Kidney (tissue), 22 donors: ENCODE measurements at places on chromosomes 4 and X. TPM values are rescaled to one million over a fixed set of nuclear protein-coding genes. Genes with fewer than 3 reads are reported as not detected.

Gene ART3
- polyA plus RNA-seq, result not detected

DNA sequence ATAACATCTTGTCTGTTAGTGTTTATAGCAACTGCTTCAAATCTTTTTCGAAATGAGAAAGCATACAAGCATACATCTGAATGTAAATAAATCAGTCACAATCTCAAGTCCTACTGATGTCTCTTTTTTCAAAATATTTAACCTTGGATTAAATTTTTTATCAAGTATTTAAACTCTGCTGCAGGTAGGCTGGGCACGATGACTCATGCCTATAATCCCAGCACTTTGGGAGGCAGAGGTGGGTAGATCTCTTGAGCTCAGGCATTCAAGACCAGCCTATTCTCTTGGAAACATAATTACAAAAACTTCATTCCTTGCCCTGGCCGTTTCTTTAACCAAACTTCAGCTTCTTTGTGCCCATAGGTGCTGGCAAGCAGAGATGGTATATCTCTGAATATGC is 540.3 kb upstream of the GALNT7 start:
- no peak for DNase-seq

- DNase-seq, result no peak
Observed at GRCh38 chr4:183191630-183192029, 92.6 kb downstream of the WWC2 start.

DNA sequence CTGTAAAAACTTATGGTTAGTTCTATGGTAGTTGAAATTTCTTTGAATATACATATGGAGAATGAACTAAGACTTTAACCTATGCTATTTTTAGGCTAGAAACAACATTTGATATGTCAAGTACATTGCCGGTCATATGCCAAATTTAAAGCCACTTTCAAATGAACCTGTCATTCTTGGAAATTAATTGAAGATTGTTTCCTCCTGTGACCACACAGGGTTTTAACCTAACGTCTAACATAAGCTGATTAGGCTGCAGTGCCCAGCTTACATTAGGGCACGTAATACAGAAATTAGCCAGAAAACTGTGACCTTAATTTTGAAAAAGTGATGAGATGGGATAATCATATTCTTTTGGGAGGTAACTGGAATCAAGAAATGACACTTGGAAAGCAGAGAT is 645.9 kb downstream of the FSTL5 start:
- no peak for DNase-seq

GRCh38 chrX:116232833-116233232 is 62.3 kb downstream of the AGTR2 start:
- DNase-seq, result no peak

GRCh38 chrX:41288641-41289040 is 45.3 kb upstream of the DDX3X start:
- peak; percentile 46 for DNase-seq

DNA sequence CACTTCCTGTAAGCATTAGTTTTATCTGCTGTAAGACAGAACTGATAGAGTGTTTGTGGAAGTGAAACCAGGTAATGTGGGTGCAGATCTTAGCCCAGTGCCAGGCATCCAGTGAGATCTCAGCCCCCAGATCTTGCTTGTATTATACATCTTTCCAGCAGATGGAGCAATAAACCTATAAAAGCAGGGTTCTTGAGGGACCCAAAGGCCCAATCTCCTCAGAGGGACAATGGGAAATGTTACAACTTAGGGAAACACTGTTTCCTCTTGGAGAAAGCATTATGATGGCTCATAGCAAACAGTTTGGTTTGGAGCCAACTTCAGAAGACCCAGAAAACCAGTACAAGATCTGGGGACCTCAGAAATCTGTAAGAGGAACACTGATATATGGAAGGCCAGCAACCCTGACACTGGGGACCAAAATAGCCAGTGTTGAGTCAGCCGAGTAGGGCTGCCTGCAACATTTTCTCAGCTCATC is 206.3 kb downstream of the SLC7A11 start:
- no peak for DNase-seq

DNA sequence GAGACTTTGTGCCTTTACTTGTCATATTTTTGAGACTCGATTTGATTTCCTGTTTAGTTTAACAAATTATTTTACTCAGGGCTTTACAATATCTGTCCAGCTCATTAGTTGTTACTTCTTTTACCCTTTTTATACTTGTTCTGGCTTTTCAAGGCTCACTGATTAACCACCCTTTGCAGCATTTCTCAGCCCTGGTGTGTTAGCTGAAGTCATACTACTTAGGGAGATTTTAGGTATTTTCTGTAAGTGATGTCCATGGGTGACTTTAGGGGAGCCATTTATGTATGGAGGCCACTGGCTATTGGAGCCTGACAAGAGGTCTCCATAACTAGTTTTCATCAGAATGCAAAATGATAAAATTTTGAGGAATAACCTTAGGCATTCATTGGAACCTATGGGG is 147.2 kb downstream of the RPA4 start:
- DNase-seq, result no peak

GRCh38 chr4:73452953-73453700 is 17.1 kb downstream of the AFP start:
- DNase-seq, result no peak

GRCh38 chr4:38149997-38150671 is 189.9 kb downstream of the PTTG2 start:
- DNase-seq, result no peak

GRCh38 chr4:8852118-8852704 is 19.4 kb downstream of the HMX1 start:
- no peak for DNase-seq
